ENCODE measurements at places on chromosomes 2 and 18.

- DNase-seq: peak; percentile 16
Measured at GRCh38 chr2:210421916-210422315, 54.6 kb downstream of the LANCL1 start.

DNA sequence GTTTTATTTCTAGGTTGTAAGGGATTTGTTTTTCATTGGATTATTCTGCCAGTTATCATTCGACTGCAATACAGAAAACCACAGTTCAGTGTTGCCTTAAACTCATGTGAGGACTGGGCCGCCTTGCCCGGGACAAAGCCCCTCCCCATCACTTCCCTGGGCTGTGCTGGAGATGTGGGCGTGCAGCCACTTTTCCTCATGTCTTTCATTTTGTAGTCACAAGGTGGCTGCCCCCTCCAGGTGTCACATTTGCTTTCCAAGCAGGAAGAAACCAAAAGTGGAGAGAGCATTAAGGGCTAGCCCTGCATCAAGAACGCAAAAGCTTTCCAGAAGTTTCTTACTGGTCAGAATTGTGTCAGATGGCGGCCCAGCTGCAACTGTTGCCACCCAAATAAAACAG, 492.5 kb upstream of the ID2 start:
- DNase-seq: no peak

GRCh38 chr2:98912957-98913915, 22.8 kb downstream of the CRACDL start:
- DNase-seq: no peak

DNA sequence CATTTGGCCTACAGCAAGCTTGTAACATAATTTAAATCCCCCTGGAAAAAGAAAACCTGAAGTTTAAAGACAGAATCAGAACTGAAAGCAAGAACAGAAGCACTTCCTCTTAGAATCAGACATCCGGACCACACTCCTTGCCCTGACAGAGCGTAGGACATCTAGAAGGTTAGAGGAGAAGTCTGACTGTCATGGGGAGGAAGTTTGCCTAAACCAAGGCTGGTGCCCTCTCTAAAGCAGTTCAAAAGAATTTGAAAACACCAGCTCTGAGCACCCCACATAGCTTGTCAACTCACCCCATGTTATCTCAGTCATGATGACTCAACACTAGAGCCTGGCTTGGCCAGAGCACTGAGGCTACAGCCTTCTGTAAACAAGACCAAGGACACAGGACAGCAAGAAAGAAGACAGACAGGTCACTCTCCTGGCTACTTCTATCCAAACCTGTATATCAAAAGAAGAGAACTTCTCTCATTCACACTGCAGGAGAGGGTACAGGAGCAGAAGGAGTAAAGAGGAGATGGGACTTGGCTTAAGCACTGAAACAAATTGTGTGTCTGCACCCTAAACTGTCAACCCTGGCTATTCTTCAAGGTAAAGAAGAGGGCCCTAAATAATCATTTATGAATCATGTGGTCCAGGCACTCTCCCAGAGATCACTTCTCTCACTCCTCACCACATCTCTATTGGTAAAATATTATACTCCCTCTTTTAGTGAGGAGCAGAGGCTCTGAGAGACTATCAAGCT, 198.6 kb downstream of the MEMO1 start:
- peak; percentile 47 for DNase-seq

- no peak for DNase-seq
Measured at GRCh38 chr2:46277431-46278190, 19.6 kb upstream of the EPAS1 start.

GRCh38 chr18:58697146-58697545, 25.9 kb downstream of the MALT1 start:
- no peak for DNase-seq

DNA sequence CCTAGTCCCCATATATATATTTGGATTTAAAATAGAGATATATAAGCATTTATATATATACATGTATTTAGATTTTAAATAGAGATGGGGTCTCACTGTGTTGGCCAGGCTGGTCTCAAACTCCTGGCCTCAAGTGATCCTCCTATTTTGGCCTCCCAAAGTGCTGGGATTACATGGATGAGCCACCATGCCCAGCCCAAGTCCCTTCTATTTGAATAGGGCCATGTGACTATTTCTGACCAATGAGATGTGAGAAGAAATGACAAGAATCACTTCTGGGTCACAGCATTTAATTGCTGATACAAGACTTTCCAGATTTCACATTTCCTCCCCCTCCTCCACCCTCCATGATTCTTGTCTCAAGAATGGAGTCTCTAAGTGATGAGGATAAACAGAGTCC, 6.4 kb upstream of the RBM43 start:
- no peak for DNase-seq

Data from AML-193 (cell line).